ENCODE measurements at places on chromosomes 12 and 14.

DNA sequence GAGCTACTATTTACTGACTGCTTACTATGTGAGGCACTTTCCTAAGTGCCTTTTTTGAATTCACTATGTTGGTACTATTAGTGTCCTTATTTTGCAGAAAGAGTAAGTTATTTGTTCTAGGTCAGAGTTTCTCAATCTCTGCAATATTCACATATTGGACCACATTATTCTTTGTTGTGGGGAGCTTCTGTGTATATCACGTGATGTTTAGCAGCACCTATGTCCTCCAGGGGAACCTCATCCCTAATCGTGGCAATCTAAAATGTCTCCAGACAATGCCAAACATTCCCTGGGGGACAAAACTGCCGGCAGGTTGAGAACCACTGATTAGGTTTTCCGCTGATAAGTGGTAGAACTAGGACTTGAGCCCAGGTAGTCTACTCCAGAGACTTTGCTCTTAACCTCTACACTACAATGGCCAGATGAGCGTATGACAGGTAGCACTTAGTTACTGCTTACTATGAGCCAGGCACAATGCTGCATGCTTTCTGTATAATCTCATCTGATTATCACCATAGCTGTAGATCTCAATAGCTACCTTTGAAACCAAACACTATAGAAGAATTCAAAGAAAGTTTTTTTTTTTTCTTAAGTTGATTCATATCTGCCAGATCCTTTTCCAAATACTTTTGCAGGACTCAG is 38.9 kb downstream of the NELL2 start:
- no peak for DNase-seq

DNA sequence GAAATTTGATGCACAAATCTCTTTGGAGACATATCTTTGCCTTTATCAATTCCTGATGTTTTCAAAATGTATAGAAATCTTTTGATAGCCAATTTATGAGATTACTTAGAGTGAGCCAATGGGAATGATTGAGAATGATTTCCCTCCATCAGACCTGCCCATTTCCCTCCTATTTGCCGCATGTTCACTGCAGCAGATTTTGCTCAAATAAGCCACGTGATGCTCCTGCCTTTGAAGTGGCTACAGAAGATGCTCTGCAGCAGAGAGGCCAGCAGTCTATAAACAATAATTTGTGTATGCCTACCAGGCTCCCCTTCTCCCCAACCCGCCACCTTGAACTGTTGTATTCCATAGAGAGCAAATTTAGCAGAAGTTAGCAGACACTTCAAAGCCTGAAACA is 21.9 kb downstream of the WIF1 start:
- no peak for DNase-seq

GRCh38 chr12:2064071-2064507 is 11.3 kb downstream of the CACNA1C start:
- no peak for DNase-seq

DNA sequence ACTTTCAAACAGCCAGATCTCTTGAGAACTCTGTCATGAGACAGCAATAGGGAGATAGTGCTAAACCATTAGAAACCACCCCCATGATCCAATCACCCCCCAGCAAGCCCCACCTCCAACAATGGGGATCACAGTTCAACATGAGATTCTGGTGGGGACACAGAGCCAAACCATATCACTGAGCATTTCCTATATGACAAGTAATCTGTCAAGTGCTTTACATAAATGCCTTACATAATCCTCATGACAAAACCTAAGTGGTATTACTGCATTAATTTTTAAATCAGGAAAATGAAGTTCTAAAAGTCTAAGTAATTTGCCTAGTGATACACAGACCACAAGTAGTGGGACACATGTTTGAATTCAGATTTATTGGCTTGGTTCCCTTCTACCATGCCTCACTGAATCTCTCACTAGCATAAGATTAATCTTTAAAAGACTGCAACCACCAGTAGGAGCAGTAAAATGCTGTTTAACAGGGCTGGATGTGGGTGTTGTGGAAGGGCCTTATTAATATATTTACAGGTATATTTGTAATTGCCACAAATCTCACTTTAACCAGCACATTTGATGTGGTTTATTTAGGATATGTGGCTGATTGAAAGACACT is 323.1 kb upstream of the FBXO33 start:
- no peak for DNase-seq

DNA sequence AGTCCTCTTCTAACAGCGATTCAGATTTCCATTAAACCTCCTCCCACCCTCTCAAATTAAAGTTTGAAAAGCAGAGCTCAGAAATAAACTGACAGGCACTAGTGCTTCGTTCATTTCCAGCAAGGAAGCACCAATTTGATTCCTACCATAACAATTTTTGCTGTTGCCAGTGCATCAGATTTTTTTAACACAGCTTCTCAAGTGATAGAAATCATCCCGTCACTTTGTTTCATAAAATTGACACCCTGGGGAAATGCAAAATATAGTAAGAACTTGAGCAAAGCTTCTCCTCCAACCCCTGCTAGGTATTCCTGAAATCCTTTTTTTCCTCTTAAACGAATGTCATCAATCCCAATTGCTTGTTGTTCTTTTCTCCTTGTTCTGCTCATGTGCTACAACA is 332.1 kb downstream of the FOXG1 start:
- DNase-seq, result no peak

- DNase-seq, result no peak
Measured at GRCh38 chr12:121711361-121712189, 977 bp upstream of the TMEM120B start.

DNA sequence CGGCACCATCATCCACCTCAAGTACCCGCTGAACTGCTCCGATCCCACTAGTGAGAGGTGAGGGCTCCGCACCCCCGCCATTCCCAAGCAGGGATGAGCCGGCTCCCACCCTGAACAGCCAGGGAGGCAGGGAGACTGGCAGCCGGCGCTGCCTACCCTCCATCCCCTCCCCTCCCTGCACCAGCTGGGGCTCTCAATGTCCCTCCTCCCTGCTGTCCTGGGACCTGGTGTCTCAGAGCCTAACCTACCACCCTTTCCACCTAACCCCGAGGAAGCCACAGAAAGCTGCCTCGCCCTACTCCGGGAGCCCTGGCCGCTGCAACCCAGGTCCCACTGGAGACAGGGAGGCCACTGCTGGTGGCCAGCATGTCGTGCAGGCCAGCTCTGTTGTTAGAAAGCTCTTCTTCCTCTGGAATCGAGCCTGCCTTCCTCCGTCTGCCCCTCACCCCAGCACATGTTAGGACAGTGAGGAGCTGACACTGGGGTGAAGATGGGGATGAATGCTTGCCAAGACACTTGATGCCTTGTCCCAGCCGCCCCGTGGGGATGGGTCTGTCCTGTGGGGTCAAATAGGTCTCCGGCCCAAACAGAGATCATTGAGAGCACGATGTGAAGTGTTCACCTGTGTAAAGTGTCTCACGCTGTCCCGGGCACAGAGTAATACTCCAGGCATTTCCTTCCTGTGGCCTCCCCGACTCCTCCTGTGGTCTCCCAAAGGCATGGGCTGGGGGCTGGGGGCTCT is 1.1 kb downstream of the PTPN6 start:
- no peak for DNase-seq
